Stimulated activated CD4-positive, alpha-beta T cell treated with anti-CD3 and anti-CD28 coated beads, Interleukin-12 subunit alpha, Interleukin-12 subunit beta, amount 100 ng/mL, for 48 hours (primary cell): ENCODE measurements at places on chromosomes 2 and 18.

GRCh38 chr2:147374423-147374811 is 470.4 kb upstream of the ACVR2A start:
- DNase-seq = no peak

- no peak for DNase-seq
Measured at GRCh38 chr2:217685255-217685605, 317.6 kb downstream of the TNS1 start.

- DNase-seq = no peak
Measured at GRCh38 chr18:58135183-58135641, 91.2 kb downstream of the NEDD4L start.

DNA sequence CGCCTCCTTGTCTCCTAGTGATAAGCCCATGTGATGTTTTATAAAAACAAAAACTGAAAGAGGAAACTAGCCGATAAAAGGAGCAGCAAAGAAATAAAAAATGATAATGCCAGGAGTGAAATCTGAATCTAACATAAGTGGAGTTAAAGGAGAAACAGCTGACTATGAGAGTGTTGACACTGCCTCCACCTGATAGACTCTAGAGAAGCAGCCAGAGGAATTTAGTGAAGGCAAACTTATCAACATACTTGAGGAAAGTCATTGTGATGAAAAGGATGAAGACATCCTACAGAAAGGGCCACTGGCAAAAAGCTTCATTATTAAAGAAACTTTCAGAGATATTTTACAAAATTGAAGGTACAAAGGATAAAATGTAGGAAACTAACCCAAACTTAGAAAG is 1.9 kb downstream of the M1AP start:
- no peak for DNase-seq

DNA sequence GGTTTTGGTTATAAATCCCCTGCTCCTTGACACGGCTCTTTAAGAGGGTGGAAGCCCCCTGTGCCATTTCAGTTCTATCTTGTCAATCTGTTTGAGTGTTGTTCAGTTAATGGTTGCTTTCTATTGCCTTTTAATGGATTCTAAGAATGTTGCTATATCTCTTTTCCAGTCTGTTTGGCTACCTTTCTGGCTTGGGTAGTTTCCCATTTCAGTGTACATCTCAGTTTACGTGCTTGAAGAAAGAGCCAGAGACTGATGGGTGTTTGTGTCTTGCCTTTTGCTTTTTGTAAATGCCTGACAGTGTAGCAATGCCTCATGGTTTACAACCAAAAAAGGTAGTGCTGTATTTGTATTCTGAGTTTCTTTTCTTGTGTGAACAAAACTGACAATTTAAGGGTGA is 45.3 kb downstream of the SPATS2L start:
- no peak for DNase-seq

DNA sequence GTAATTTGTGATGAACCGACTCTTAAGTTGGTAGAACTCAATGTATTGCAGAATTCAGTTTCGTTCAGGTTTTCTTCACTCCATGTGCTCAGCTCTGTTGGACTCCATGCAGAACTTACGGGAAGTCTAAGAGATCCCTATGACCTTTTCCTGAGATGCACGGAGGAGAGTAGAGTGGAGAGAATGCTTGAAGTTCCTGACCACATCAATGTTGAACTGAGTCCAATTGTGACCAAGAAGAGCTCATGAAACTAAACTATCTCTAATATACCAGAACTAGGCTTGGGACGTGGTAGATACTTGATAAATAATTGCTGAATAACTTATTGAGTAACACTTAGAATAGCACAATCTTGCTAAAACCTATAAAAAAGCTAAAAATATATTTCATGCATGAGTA is 47.2 kb downstream of the TMEM178A start:
- DNase-seq = no peak

DNA sequence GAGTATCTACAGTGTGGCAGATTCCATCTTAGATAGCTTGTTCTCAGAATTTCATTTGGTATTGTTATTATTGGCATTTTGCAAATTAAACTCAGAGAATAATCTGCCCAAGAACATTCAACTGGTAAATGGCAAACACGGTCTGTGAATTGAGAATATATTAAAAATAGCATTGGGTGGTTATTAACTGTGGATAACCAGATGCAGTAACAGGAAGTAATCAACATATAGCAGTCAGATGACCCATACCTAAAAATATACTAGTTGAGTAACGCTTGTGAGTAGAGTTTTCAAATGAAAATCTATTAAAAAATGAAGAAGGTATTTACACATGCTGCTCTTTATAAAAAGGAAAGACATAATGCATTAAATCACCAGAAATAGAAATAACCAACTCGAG is 129.5 kb downstream of the ZNF804A start:
- no peak for DNase-seq
